ENCODE measurements at places on chromosomes 4 and X. TPM values are rescaled to one million over a fixed set of nuclear protein-coding genes. Genes with fewer than 3 reads are reported as not detected.

LARP7 gene
- 28.2 TPM for total RNA-seq

RTL3 gene
- total RNA-seq, result not detected

ABCG2 gene
- total RNA-seq, result 25.9 TPM

PDZD4 gene
- 3.2 TPM for total RNA-seq

KCNE5 gene
- total RNA-seq, result 0.13 TPM

C4orf50 gene
- not detected for total RNA-seq

UNC5C gene
- not detected for total RNA-seq

PRDM5 gene
- 4.5 TPM for total RNA-seq

RBMX gene
- 228 TPM for total RNA-seq

NXF2 gene
- total RNA-seq, result not detected

SMIM31 gene
- total RNA-seq, result 0.02 TPM

GUCY1A1 gene
- total RNA-seq, result not detected

SLC38A5 gene
- 0.39 TPM for total RNA-seq

UGT2A3 gene
- total RNA-seq, result 0.08 TPM

RENBP gene
- 0.07 TPM for total RNA-seq

CENPI gene
- total RNA-seq, result 8.9 TPM

LUZP4 gene
- total RNA-seq, result not detected

CDKL5 gene
- total RNA-seq, result 5.2 TPM

IL2RG gene
- 0.54 TPM for total RNA-seq

SLC6A8 gene
- total RNA-seq, result 12.0 TPM

All from A549 treated with DMSO at 1 μM for 4 hours (cell line).